ENCODE measurements at places on chromosomes 3 and 15.

GRCh38 chr3:128123156-128123537, 465 bp downstream of the RUVBL1 start:
- DNase-seq: no peak

DNA sequence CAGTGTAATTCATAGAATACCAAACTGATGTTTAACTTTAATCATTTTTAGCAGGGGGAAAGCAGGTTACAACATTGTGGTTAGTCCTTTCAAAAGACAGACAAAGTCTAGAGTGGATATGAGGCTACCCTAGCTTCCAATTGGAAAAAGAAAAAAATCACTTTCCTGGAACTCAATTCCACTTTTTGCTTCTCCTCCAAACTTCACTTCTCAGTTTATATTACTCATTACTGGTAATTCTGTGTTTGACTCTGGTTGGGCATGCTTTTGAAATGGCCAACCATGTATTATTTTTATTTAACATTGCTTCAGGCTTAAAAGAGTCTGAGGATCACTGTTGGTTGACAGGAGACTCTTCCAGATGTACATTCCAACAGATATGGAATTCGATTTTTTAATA, 84.8 kb downstream of the RAP2B start:
- no peak for DNase-seq

DNA sequence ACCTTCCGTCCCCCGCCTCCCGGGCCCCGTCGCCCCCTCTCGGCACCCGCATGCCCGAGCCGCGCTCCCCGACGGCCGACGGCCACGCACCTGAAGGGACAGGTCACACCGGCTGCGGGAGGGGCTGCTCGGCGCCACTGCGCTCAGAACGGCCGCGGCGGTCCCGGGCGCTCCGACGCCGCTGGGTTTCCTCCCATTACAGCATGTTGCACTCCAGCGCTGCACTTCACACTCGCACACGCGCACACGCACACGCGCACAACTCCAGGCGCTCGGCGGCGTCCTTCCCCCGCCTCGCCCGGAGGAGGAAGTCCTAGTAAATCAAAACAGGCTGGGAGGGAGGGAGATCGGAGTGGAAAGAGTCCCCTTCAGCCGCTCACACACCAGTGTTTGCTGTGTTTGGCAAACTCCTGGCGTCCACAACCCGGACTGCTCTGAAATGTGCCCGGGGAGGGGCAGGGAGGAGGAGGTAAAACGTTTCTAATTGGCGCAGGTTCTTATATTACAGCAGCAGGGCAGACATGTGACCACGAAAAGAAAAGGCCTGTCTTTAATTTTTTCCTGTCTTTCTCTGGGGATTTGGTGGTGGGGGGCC, 76.7 kb upstream of the VGLL4 start:
- DNase-seq: no peak

DNA sequence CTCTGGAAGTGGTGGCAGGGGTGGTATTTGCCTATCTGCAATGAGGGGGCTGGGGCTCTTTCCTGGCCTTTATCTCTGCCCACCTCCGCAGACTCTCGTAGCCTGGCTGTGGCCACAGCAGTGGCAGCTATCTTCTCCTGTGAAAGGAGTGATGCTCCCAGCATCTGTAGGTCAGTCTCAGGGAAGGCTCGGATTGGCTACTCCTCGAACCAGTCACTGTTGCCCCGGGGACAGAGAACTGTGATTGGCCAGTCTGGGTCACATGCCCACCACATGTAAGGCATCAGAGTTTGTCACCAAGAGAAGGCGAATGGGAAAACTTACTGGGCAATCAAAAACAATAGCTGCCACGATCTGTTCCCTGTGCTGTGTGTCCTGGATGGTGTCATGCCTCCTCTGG, 30.1 kb upstream of the FGD5 start:
- no peak for DNase-seq

- DNase-seq: no peak
These were observed 85.8 kb downstream of the HMG20A start for GRCh38 chr15:77506311-77507142.

GRCh38 chr15:31574766-31575165, 248.1 kb downstream of the KLF13 start:
- no peak for DNase-seq

GRCh38 chr3:56157693-56158362, 310.4 kb downstream of the ERC2 start:
- no peak for DNase-seq

GRCh38 chr3:178203650-178204049, 332.6 kb upstream of the KCNMB2 start:
- DNase-seq: no peak

- DNase-seq: no peak
These were observed 200.5 kb upstream of the TPM1 start for GRCh38 chr15:62841891-62842559.

DNA sequence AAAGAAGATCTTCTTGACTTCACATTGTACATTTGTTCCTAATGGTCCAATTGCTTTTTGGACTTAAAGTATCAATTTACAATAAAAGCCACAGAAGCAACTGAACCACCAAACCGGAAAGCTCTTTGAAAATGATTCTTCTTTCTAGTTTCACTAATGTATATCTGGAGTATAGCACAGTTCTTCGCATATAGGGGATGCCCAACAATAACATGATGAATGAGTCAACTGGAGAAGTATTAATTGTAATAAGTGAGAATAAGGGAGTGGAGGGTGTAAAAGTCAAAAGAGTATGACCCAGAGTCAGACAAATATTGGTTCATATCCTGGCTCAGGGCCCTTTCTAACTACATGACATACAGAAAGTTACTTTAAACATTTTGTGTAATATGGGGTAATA, 425.2 kb downstream of the ZBTB20 start:
- no peak for DNase-seq

DNA sequence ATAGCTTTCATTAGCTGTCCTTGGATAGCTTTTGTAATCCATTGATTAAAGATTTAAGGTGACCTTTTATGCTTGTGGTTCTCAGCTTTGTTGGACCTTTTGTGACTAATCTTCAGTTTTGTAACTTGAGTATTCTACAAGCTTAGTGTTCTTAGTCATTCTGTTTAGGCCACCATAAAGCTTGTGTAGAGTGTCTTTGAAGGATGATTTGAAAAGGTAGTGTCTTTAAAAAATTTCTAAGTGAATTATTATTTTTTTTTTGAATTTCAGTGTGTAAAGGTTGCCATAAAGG, 7.5 kb downstream of the MORF4L1 start:
- no peak for DNase-seq

DNA sequence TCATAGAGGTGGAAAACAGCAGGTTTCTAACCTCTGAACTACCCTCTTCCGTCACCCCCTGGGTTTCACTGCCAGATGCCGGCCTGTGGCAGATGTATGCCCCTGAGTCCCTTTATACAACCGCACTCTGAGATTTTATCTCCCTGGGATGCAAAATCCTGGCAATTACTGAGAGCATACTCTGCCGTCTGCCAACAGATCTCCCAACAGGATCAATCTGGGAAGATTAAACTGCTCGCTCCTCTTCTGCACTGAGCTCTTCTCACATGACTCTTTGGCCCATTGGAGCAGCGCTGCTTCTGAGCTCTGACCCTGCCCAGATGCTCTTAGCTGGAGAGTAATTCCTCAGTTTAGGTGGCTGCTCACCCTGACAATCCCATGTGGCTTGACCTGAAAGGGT, 133.2 kb downstream of the LIPC start:
- DNase-seq: no peak

GRCh38 chr15:99180086-99180963, 69.1 kb downstream of the TTC23 start:
- no peak for DNase-seq

- no peak for DNase-seq
These were observed 415.8 kb upstream of the SEMA6D start for GRCh38 chr15:47301481-47301880.

DNA sequence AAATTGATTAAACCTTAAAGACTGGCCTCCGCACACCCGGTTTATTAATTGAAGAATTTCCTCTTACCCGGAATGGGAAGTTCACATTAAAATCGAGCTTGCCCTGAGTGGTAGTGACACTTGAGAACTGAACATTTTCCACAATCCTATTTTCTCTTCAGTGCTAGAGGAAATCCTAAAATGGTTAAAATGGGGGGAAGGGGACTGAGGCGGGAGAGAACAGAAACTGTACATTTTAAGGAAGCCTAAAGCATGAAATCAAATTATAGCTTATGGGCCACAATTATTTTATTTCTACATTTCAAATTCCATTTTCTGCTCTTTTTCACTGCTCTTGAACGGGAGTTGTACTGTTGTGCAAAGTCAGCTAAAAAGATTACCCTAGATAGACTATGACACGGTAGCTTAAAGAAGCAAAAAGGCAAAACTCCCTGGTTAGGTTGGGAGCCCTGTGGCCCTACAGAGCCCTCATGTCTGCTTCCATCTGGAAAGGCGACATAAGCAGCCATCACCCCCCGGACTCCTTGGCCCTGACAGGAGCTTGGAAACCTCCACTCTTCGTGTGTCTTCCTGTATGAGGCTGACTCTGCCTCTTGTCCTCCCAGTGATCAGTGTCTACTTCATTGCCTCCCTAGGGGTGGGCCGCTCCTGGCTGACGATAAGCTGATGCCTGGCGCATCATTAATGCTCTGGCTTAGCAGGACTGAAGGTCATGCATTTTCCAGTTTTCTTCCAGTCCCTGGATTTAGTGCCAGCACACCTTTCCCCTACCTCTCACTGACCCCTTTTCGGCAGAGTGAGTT, 79.3 kb downstream of the EEFSEC start:
- DNase-seq: no peak

DNA sequence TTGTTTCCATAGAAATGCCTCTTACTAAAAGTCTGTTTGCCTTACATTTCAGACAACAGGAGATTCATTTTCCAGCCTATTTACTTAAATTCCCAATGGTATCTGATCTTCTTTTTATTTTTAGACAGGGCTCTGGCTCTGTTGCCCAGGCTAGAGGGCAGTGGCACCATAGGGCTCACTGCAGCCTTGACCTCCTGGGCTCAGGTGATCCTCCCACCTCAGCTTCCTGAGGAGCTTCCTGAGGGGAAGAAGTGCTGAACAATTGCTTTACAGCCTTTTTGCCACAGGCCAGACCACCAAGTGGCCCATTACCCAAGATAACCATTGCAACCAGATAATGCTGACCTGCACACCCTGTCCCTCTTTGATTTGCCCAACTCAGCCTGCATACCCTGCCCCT, 126.3 kb downstream of the PLCH1 start:
- DNase-seq: no peak

GRCh38 chr3:161051856-161052255, 53.3 kb downstream of the B3GALNT1 start:
- DNase-seq: no peak

DNA sequence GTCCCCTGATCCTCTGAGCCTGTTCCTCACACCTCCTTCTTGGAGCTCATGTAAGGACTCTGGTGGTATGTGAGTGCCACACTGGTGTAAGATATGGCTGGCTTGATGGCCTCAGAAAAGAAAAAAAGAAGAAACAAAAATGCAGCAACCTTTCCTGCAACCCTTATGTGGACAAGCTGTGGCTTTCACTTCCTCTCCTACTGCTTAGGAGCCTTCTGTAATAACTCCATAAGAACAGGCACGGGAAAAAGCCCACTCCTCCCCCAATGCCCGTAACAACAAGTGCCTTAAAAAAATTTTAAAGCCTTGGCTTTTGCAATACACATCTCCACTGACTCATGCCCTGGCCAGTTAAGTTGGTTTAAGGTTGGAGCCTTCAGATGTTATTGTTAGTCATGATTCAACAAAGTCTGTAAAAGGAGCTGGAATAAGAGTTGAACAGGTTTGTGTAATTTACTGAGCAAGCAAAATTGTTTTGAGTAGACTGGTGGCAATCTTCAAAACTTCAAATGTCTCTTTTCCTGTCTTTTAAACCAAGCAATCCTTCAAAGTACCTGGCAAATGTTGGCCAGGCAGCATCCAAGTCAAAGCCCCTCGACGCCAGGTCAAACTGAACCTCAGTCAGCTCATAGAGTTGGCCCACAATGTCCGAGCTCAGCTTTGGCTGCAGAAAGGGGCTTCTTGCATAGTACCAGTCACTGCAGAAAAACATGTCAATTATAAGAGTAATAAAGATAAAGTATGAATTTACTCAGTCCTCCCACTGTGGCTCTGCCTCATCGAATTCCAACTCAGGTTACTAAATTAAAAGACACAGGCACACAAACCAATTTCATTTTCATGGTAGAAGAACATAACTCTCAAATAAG, 22.9 kb downstream of the FYCO1 start:
- no peak for DNase-seq

- DNase-seq: no peak
These were observed 1.8 kb upstream of the RPP25 start for GRCh38 chr15:74958320-74958907.

DNA sequence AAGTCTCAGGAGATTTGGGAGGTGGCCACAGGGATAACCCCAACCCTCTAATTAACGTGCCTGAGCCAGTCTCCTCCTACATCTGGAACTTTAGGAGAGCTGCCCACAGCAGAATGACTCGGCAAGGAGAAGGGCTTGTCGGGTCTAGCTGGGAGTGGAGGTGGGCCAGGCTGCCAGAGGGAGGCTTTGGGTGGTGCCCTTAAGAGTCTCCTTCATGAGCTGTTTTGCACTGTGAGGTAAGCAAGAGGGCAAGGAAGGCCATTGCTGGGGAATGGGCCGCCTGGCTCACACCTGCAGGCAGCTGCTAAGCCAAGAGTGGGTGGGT, 3.6 kb upstream of the TNK2 start:
- DNase-seq: no peak

GRCh38 chr3:94524102-94524919, 461.4 kb downstream of the NSUN3 start:
- no peak for DNase-seq

DNA sequence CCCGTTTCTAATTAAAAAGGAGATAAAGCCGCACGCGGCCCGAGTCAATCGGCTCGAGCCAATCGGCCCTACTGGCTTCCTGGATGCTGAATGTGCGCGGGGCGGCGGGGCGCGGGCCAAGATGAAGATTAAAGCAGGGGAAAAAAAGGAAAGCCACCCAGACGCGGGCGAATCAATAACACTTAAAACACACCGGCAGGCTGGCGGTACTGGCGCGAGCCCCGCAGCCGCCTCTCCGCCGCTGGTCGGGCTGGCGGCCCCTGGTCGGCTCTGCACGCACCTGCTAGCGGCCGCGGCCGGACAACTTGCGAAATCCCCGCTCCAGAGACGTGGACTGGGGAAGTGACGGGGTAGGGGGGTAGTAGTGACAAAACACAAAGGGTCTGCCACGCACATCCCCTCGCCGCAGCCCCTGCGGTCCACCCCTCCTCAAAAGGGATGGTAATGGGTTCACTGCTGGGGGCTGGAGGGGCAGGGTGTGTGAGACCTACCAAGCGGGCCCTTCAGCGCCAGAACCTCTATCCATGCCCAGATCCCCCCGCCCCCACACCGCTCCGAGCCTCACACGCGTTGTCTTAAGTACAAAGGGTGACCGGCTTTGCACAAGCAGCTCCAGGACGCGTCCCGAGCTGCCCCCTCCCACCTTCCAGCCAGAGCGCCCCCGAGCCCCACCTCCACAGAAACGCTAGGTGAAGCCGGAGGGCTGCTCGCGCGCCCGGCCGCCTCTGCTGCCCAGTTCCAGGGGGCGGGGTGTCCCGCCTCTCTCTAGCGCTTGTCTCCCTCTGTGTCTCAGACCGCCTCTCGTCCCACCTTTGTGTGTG, 1.4 kb downstream of the WNT7A start:
- no peak for DNase-seq

- DNase-seq: no peak
These were observed 167.3 kb downstream of the FAM43A start for GRCh38 chr3:194852831-194853508.

All from NK-92 treated with Interleukin-12 subunit alpha and Interleukin-12 subunit beta, amount 100 ng/mL, for 24 hours (cell line).